Neuronal stem cell (in vitro differentiated cells): ENCODE measurements at places on chromosomes 3 and 15.

GRCh38 chr3:71047616-71048531 lies 535.7 kb downstream of the FOXP1 start:
- DNase-seq = no peak

DNA sequence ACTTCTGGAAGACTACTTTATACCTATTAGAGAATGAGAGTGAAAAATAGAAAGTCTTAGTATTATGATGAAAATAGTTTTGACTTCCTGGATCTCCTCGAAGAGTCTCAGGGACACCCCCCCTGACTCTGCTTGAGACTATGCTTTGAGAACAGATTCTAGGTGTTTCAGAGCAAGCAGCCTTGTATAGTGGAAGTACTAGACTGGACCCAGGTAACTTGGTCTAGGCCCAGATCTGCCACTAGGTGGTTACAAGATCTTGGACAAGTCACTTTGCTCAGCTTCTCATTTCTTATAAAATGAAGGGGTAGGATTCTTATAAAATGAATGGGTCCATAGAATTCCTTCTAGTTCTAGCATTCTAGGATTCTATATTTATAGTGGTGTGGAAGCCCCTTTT lies 9.1 kb downstream of the ABHD5 start:
- DNase-seq = no peak

- no peak for DNase-seq
Measured at GRCh38 chr3:64357481-64357880, 132.2 kb upstream of the PRICKLE2 start.

- no peak for DNase-seq
Measured at GRCh38 chr3:111325160-111325718, 216.8 kb upstream of the CD96 start.
